ENCODE measurements at places on chromosomes 5 and 9.
A peak's percentile ranks its signal among the peaks of the same experiment; 100 is the strongest.

- H3K27ac ChIP-seq, result no peak overlapping the region
- H3K27me3 ChIP-seq, result no peaks in the 10 kb centered on the region
- no peaks in the 10 kb centered on the region for H3K4me1 ChIP-seq
- H3K4me3 ChIP-seq, result no peak overlapping the region
- DNase-seq, result no peak
- peaks cover 8% of the 10 kb centered on the region for H3K36me3 ChIP-seq
Observed at GRCh38 chr9:92726348-92726747, 38.3 kb downstream of the BICD2 start.

GRCh38 chr9:134178768-134179551 is 14.6 kb upstream of the RNU6ATAC start:
- H3K27me3 ChIP-seq, result no peaks in the 10 kb centered on the region
- H3K4me1 ChIP-seq, result peaks cover 3% of the 10 kb centered on the region
- DNase-seq, result no peak
- no peak overlapping the region for H3K27ac ChIP-seq
- H3K4me3 ChIP-seq, result no peak overlapping the region

GRCh38 chr9:109108318-109108717 is 11.4 kb downstream of the TMEM245 start:
- no peaks in the 10 kb centered on the region for H3K36me3 ChIP-seq
- H3K4me1 ChIP-seq, result no peaks in the 10 kb centered on the region
- no peaks in the 10 kb centered on the region for H3K27me3 ChIP-seq
- no peak overlapping the region for H3K4me3 ChIP-seq
- DNase-seq, result no peak

- H3K36me3 ChIP-seq, result no peaks in the 10 kb centered on the region
- H3K4me1 ChIP-seq, result no peaks in the 10 kb centered on the region
- H3K27me3 ChIP-seq, result no peaks in the 10 kb centered on the region
- H3K4me3 ChIP-seq, result no peak overlapping the region
- H3K27ac ChIP-seq, result no peak overlapping the region
Observed at GRCh38 chr5:8391911-8392310, 523.0 kb downstream of the MTRR start.

DNA sequence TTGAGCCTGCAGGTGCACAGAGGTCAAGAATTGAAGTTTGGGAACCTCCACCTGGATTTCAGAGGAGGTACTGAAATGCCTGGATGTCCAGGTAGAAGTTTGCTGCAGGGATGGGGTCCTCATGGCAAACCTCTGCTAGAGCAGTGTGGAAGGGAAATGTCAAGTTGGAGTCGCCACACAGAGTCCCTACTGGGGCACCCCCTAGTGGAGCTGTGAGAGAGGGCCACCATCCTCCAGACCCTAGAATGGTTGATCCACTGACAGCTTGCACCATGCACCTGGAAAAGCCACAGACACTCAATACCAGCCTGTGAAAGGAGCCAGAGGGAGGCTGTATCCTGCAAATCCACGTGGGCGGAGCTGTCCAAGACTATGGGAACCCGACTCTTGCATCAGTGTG is 78.0 kb downstream of the GABRA1 start:
- no peaks in the 10 kb centered on the region for H3K27me3 ChIP-seq
- H3K4me3 ChIP-seq, result no peak overlapping the region
- no peaks in the 10 kb centered on the region for H3K4me1 ChIP-seq

- H3K4me1 ChIP-seq, result no peaks in the 10 kb centered on the region
- H3K36me3 ChIP-seq, result no peaks in the 10 kb centered on the region
- no peak overlapping the region for H3K4me3 ChIP-seq
- H3K27me3 ChIP-seq, result no peaks in the 10 kb centered on the region
Observed at GRCh38 chr9:104082168-104082567, 11.9 kb upstream of the SMC2 start.

DNA sequence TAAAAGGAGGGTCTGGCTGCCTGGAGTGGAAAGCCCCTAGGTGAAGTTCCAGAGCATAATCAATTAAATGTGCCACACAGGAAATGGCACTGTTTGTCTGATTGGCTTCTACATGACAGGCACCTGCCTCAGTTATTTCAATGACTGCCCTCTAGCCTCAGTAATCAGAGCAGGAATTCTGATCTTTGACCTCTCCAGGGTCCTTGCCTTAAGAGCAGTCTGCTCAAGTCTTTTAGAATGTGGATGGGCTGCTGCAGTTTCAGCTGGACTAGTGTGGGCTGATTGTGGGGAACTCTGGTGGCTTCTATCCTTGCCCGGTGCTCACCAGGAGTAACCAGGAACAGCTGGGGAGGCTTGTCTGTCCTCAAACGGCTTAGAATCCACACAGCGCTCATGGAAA is 98.9 kb downstream of the LIX1 start:
- no peaks in the 10 kb centered on the region for H3K27me3 ChIP-seq
- DNase-seq, result no peak
- no peak overlapping the region for H3K27ac ChIP-seq
- no peak overlapping the region for H3K4me3 ChIP-seq

- H3K4me3 ChIP-seq, result no peak overlapping the region
- no peaks in the 10 kb centered on the region for H3K27me3 ChIP-seq
- no peak overlapping the region for H3K27ac ChIP-seq
- no peak for DNase-seq
- H3K36me3 ChIP-seq, result no peaks in the 10 kb centered on the region
Observed at GRCh38 chr5:154101184-154101583, 62.4 kb downstream of the MFAP3 start.

DNA sequence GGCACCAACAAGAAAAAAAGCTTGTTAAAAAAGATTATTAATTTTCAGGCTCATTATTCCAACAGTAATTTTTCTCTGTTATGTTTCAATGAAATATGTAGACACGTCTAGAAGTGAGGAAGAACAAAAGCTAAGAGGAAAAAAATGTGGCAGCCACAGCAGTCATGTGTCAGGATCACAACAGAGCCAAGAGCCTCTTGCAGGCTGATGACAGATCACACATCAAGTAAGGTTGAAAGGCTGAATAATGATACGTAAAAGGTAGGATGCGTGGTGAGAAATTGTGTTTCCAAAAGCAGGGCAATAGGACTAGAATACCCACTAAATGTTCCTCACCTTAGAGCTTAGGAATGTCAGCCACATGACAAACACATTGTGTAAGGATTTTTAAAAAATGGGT is 124.8 kb downstream of the HTR1A start:
- H3K4me3 ChIP-seq, result no peak overlapping the region
- H3K4me1 ChIP-seq, result no peaks in the 10 kb centered on the region
- no peaks in the 10 kb centered on the region for H3K36me3 ChIP-seq
- H3K27me3 ChIP-seq, result no peaks in the 10 kb centered on the region
- no peak overlapping the region for H3K27ac ChIP-seq

DNA sequence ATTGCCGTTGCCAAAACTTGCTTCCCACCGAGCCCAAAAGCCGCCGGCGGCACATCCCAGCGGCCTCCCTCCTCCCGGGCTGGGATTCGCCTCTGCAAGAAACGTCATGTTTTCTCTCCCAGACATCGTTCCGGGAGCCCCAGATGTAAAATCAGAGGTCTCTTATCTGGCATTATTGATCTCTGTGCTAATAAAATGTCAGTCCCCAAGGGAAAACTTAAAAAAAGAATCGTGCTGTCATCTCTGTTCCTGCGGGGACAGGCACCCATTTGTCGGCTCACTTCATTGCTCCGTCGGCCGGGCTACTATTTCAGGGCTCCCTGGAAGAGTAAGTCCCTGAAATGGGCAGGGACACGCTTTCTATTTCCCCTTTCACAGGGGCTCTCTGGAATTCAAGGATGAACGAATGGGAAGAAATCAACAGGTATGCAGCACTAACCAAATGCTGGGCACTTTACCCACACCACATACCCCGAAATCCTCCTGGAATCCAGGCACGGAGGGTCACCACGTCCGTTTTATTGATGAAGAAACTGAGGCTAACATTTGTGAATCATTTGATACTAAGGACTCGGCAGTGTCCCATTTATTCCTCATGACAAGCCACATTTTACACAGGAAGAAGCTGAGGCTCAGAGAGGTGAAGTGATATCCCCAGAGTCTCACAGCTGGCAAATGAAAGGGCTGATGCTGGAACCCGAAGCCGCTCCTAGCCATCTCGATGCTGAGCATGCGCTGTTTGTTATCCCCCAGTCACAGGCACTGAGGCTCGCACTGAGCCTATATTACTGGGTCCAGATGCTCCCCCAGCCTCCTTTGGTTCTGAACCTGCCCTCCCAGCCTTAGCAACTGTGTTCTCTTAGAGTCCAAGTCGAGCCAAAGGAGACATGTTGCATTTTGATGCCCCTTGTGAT is 35.7 kb upstream of the MSX2 start:
- H3K4me3 ChIP-seq, result peak overlapping the region; percentile 4
- H3K4me1 ChIP-seq, result peaks cover 1% of the 10 kb centered on the region
- H3K27me3 ChIP-seq, result peaks cover 6% of the 10 kb centered on the region
- DNase-seq, result no peak
- H3K27ac ChIP-seq, result no peak overlapping the region
- H3K36me3 ChIP-seq, result no peaks in the 10 kb centered on the region

DNA sequence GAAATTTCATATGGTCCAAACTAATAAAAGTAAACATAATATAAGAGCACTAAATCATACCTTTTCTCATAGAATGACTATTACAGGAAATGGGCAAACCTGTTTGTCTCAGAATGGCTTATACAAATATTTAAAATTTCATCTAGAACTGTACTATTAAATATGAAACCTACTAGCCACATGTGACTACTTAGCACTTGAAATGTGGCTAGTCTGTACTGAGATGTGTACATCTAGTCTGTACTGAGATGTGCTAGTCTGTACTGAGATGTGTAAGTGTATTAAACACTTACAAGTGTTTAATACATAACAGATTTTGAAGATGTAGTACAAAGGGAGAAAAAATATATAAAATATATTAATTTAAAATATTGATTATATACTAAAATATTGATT is 22.4 kb downstream of the ABITRAM start:
- no peak for DNase-seq
- no peak overlapping the region for H3K27ac ChIP-seq
- H3K4me1 ChIP-seq, result no peaks in the 10 kb centered on the region
- H3K36me3 ChIP-seq, result no peaks in the 10 kb centered on the region
- H3K4me3 ChIP-seq, result no peak overlapping the region
- H3K27me3 ChIP-seq, result no peaks in the 10 kb centered on the region

- H3K27ac ChIP-seq, result no peak overlapping the region
- no peak overlapping the region for H3K4me3 ChIP-seq
- H3K4me1 ChIP-seq, result no peaks in the 10 kb centered on the region
Observed at GRCh38 chr5:73351593-73351992, 97.0 kb downstream of the FOXD1 start.

GRCh38 chr5:149628221-149628620 is 46.9 kb downstream of the ARHGEF37 start:
- H3K4me1 ChIP-seq, result peaks cover 9% of the 10 kb centered on the region
- no peak for DNase-seq
- H3K4me3 ChIP-seq, result no peak overlapping the region
- no peaks in the 10 kb centered on the region for H3K36me3 ChIP-seq
- H3K27ac ChIP-seq, result no peak overlapping the region
- no peaks in the 10 kb centered on the region for H3K27me3 ChIP-seq

DNA sequence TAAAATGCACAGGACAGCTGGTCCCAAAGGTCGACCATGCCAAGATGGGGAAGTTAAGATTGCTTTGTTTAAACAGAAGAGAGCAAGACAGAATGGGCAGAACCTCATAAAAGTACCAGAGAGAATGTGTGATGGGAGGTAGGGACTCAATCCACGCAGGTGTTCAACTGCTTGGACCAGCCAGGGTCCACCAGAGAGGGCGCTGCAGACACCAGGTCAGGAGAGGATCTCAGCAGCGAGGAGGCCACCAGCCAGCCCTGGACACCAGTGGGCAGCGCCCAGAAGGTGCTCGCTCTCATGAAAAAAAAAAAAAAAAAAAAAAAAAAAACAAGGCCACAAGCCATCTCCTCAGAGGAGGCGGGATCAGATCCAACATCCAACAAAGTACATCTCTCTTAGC is 81.8 kb downstream of the SHC3 start:
- no peaks in the 10 kb centered on the region for H3K4me1 ChIP-seq
- H3K27me3 ChIP-seq, result no peaks in the 10 kb centered on the region
- DNase-seq, result peak; percentile 9
- no peak overlapping the region for H3K27ac ChIP-seq
- H3K36me3 ChIP-seq, result no peaks in the 10 kb centered on the region

DNA sequence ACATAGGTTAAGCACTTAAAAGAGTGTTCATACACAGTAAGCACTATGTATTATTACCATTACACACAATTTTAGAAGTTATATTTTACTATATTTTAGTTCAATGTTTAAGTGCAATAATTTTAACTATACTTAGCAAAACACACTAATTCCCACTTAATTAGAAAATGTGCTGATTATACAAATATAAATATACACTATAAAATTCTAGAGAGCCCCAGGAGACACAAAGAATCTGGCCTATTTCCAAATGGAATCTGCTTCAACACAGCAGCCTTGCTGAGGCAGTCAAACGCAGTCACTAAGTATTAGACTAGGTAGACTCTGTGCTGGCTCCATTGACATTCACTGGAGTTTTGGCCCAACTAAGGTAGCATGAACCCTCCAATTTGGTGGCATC is 160.9 kb downstream of the CETN3 start:
- no peak overlapping the region for H3K27ac ChIP-seq
- H3K4me1 ChIP-seq, result no peaks in the 10 kb centered on the region
- H3K4me3 ChIP-seq, result no peak overlapping the region
- no peaks in the 10 kb centered on the region for H3K36me3 ChIP-seq
- no peaks in the 10 kb centered on the region for H3K27me3 ChIP-seq

- no peak for DNase-seq
- no peaks in the 10 kb centered on the region for H3K27me3 ChIP-seq
- H3K27ac ChIP-seq, result no peak overlapping the region
- H3K4me3 ChIP-seq, result no peak overlapping the region
- H3K36me3 ChIP-seq, result no peaks in the 10 kb centered on the region
Observed at GRCh38 chr5:53777864-53778618, 217.6 kb downstream of the NDUFS4 start.

DNA sequence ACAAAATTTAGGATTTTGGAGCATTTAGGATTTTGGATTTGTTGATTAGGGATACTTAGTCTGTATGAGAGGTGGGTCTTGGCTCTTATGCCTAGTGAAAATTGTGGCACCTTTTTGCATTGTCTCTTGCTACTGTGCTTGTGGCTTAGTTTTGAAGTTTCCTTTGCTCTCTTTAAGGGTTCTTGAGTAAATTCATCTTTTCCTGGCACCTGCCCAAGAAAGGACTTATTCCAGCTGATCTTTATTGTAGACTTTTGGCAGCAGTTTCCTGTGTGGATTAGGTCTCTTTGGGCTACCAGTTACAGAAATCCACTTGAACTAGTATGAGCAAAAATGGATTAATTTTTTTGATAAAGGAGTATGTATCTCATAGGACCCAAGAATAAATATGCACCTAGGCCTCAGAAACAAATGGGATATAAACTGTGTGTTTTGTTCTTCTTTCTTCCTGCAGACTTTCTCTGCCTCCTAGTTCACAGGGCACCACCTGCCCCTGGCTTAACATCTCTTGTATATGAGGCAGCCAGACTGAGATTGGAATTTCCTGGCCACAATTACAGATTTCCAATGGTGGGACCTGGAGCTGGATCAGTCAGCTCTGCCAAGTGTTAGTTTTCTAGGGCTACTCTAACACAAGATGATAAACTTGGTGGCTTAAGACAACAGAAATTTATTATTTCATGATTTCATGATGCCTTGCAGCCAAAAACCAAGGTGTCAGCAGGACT is 44.6 kb downstream of the FOCAD start:
- no peak overlapping the region for H3K4me3 ChIP-seq
- H3K27me3 ChIP-seq, result no peaks in the 10 kb centered on the region
- no peaks in the 10 kb centered on the region for H3K36me3 ChIP-seq

- peaks cover 8% of the 10 kb centered on the region for H3K4me1 ChIP-seq
- H3K27ac ChIP-seq, result no peak overlapping the region
- H3K27me3 ChIP-seq, result no peaks in the 10 kb centered on the region
Observed at GRCh38 chr5:134435560-134435959, 23.9 kb upstream of the CDKN2AIPNL start.

- no peaks in the 10 kb centered on the region for H3K27me3 ChIP-seq
- H3K4me1 ChIP-seq, result no peaks in the 10 kb centered on the region
- no peaks in the 10 kb centered on the region for H3K36me3 ChIP-seq
- no peak overlapping the region for H3K27ac ChIP-seq
- no peak overlapping the region for H3K4me3 ChIP-seq
- no peak for DNase-seq
Observed at GRCh38 chr5:36685631-36686288, 79.4 kb downstream of the SLC1A3 start.
